ENCODE measurements at places on chromosomes 12 and 14.

- no peak for DNase-seq
These were observed 251.6 kb upstream of the SLC16A7 start for GRCh38 chr12:59344224-59344623.

DNA sequence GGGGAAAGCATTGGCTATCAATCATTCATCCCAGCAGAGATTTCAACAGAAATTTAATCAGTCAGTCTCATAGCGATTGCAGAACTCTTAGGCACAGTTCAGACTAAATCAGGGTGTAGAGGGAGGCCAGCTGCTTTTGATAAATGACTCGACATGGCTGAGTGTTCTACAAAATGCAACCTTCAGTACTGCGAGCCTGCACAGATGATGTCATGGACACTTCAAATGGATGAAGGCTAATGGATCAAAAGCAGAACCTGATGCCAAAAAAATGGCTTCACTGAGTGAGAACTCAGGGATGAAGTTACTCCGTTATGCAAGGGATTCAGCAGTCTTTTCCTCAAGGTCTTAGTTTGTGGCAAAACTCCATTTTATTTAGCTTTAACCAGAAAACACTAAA, 167.3 kb downstream of the DACT1 start:
- no peak for DNase-seq

GRCh38 chr14:55075628-55076175, 24.3 kb downstream of the MAPK1IP1L start:
- no peak for DNase-seq

GRCh38 chr12:103698752-103699560, 111.9 kb downstream of the STAB2 start:
- no peak for DNase-seq
